ENCODE measurements at places on chromosomes 16 and 17. TPM values are rescaled to one million over a fixed set of nuclear protein-coding genes. Genes with fewer than 3 reads are reported as not detected.

Gene TMEM208
- total RNA-seq, result 48.6 TPM

Gene MT1M
- not detected for total RNA-seq

Gene GP1BA
- not detected for total RNA-seq

Gene EPX
- total RNA-seq, result not detected

Gene HS3ST6
- total RNA-seq, result not detected

Gene PLA2G10
- total RNA-seq, result not detected

Gene TNK1
- total RNA-seq, result 5.0 TPM

Gene ZSCAN10
- not detected for total RNA-seq

Gene KRT40
- total RNA-seq, result not detected

Gene EMC6
- 85.8 TPM for total RNA-seq

Gene CD300H
- total RNA-seq, result not detected

Gene TMC7
- total RNA-seq, result not detected

Gene MYH3
- total RNA-seq, result 3.4 TPM
